ENCODE measurements at places on chromosomes 2 and 18.
A peak's percentile ranks its signal among the peaks of the same experiment; 100 is the strongest.

- DNase-seq: no peak
Observed at GRCh38 chr18:21439431-21439846, 161.1 kb downstream of the ESCO1 start.

DNA sequence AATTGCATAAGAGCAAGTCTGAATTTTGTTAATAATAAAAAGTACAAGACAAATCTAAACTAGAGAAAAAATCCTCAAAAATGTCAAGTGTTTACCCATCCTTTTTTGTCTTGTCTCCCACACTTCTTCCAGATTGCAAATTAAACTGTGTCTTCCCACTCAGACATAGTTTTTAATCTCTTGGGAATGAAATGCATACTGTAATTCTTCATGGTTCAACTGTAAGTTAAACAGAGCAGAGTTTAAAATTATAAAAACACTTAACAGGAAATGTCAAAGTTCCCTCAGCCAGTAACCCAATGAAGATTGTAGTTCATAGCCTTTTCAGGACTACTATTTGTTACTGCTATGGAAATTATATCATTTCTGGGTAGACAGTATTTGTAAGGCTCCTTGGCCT is 171.8 kb downstream of the UBE2E3 start:
- DNase-seq: no peak

GRCh38 chr18:77113361-77114151 is 19.0 kb downstream of the MBP start:
- DNase-seq: no peak

- no peak for DNase-seq
Observed at GRCh38 chr2:96550787-96551604, 14.4 kb downstream of the ARID5A start.

GRCh38 chr2:147351784-147352183 is 493.0 kb upstream of the ACVR2A start:
- DNase-seq: no peak

GRCh38 chr18:26183395-26184112 is 42.7 kb upstream of the TAF4B start:
- no peak for DNase-seq

- DNase-seq: peak; percentile 7
Observed at GRCh38 chr2:19312949-19313348, 45.5 kb downstream of the OSR1 start.

DNA sequence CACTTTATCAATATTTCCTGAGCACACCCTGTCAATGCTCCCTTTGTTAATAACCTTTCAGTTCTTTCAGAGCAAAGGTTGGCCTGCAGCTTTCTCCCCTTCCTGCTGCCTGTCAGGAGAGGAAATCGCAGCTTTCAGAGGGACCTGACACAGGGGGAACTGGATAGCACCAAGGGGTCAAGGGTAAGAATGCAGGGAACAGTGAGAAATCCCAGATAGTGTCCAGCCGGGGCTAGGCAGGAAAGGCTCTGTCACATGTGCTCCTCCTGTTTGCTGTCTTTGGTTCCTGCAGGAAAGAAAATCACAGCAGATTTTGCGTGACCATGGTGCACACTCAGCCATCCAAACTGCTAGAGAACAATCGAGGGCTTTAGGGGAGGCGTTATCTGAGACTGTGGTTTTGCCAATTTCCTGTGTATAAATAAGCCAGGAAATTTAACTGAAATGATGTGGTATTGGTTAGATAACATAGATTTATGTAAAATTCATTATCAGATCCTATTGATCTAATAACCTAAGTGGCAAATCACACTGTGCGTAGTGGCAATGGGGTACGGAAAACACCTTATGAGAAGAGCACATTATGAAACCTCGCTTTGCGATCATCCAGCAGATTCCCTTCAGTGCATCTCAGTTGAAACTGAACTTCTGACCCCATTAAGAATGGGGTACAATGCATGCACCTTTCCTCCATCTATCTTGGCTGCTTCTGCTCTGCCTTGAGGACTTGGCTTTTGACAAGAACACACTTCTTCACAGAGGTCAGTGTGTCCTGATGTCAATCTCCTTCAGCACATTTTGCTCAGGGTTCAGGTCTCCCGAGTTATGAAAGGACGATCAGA is 178.0 kb downstream of the ICOS start:
- no peak for DNase-seq

DNA sequence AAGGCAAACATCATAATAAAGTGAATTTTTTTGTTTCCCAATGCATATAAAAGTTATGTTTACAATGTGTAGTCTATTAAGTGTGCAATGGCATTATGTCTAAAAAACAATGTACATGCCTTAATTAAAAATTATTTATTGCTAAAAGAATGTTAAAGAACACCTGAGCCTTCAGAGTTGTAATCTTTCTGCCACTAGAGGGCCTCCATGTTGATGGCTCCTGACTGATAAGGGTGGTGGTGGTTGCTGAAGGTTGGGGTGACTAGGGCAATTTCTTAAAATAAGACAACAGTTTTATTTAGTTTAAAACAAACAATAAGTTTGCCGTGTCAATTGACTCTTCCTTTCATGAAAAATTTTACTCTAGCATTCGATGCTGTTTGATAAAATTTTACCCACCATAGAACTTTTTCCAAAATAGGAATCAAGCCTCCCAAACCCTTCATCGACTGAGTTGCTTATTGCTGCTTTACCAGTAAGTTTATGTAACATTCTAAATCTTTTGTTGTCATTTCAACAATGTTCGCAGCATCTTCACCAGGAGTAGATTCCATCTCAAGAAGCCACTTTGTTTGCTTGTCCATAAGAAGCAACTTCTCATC is 32.3 kb downstream of the MAP3K2 start:
- no peak for DNase-seq
